Large intestine (tissue), 12 donors: ENCODE measurements at places on chromosomes 1 and 21. TPM values are rescaled to one million over a fixed set of nuclear protein-coding genes. Genes with fewer than 3 reads are reported as not detected.

DNA sequence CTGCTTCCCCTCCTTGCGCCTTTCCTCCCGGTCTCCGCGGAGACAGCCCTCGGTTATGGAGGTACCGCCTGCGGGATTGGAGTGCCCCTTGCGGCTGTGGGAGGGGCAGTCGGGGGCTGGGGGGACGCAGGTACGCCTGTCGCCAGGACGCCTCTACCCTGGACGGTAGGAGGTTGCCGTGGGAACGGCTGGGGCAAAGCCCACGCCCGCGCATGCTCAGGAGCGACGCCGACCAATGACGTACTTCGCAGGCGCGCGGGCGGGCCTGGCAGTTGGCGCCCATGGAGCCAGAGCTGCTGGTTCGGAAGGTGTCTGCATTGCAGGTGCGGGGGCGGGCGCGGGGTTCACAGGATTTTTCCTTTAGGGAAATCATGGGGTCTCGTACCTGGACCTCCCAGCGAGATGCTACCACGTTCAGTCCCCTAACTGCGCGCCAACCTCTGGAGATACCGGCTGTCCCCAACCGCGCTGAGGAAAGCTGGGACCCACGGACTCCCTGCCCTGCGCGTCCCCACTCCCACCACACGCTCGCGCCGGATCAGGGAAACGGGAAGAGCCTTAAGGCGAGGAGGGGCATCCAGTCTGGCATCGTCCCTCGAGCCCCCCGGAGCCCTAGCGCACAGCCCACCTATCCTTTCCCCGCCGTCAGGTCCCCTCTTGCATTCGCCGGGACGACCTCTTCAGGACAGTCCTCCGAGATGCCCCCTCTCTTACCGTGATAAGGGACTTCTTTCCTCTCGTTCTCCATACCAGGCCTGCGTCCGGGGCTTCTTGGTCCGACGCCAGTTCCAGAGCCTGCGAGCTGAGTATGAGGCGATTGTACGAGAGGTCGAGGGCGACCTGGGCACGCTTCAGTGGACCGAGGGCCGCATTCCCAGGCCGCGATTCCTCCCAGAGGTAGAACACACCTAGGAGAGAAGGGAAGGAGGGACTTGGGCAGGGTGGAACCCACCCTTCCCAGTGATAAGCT lies at the start of gene IQCC:
Gene IQCC, plus strand, starts transcription at position 271 of the 970 bp plus-strand sequence. Its CDS starts 11 bp downstream, at position 282.
- H3K4me1 ChIP-seq = peaks cover 20% of the 10 kb centered on the region
- DNase-seq = peak; percentile 90
- H3K27me3 ChIP-seq = no peaks in the 10 kb centered on the region
- H3K4me3 ChIP-seq = peak within 1 kb of the TSS; percentile 77

DNA sequence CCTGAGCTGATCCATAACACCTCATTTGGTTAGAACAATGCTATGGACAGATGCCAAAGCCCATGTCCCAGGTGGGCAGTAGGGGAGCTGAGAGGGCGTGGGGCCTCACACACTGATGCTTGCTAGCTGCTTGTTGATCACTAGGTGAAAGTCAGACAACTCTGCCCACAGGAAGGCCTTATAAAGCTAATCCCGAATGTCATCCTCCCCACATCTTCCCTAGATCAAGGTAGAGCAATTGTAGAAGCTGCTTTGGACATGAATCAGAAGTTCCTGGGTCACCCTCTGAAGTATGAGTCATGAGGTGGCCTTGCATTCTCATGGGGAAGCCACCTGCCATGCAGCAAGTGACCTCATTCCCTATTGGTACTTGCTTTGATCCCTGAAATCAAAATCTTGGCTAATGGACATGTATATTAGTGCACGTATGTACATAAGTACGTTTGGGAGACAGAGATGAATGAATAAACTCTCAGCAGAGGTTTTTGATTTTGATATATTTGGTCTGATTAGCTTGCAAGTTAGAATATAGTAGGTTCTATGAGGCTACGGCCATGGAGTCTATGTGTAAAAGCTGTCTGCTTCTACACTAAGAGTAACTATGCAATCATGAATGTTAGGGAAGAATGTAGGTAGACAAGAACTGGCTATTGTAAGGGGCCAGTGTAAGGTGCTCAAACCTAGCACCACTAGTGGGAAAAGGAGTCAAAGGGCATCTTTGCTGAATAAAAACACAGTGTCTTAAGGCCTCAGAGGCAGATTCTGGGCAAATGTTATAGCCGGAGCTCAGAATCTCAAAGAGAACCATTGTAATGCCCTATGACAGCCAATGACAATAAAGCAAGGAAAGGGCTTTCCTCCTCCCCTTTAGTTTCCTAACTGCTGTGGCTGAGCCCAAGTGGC lies 52.6 kb downstream of the ABCA4 start:
- no peaks in the 10 kb centered on the region for H3K36me3 ChIP-seq
- H3K27me3 ChIP-seq = no peaks in the 10 kb centered on the region
- peaks cover 17% of the 10 kb centered on the region for H3K4me1 ChIP-seq

- no peaks in the 10 kb centered on the region for H3K36me3 ChIP-seq
- H3K27ac ChIP-seq = no peak overlapping the region
- peaks cover 14% of the 10 kb centered on the region for H3K4me1 ChIP-seq
- H3K27me3 ChIP-seq = no peaks in the 10 kb centered on the region
- H3K4me3 ChIP-seq = no peak overlapping the region
These were observed 31.0 kb downstream of the TTC39A start for GRCh38 chr1:51299185-51299885.

The LHX4 gene
- polyA plus RNA-seq = 3.1 TPM
